OCI-LY7 (cell line): ENCODE measurements at places on chromosomes 1 and 21. TPM values are rescaled to one million over a fixed set of nuclear protein-coding genes. Genes with fewer than 3 reads are reported as not detected.

SPRR5 gene
- total RNA-seq = not detected in 2 replicates

NOTCH2NLA gene
- total RNA-seq = 31.1 and 36.4 TPM in 2 replicates

USP33 gene
- total RNA-seq = 66.7 and 67.0 TPM in 2 replicates

ZNF593OS gene
- total RNA-seq = not detected in 2 replicates

RCSD1 gene
- total RNA-seq = 161 and 180 TPM in 2 replicates

SLAMF6 gene
- total RNA-seq = 65.1 and 72.4 TPM in 2 replicates

CELA3B gene
- not detected in 2 replicates for total RNA-seq

PLEKHN1 gene
- not detected in 2 replicates for total RNA-seq

HPCAL4 gene
- total RNA-seq = not detected in 2 replicates

HSD3B2 gene
- not detected in 2 replicates for total RNA-seq

ARHGAP30 gene
- 86.7 and 101 TPM in 2 replicates for total RNA-seq

ARTN gene
- total RNA-seq = 1.2 and 1.8 TPM in 2 replicates

TRIM67 gene
- 0.04 and 0.06 TPM in 2 replicates for total RNA-seq

ADGRL2 gene
- not detected in 2 replicates for total RNA-seq

ITLN1 gene
- total RNA-seq = not detected in 2 replicates

LAPTM5 gene
- 137 and 163 TPM in 2 replicates for total RNA-seq

GSTM5 gene
- total RNA-seq = not detected in 2 replicates

NBPF4 gene
- not detected in 2 replicates for total RNA-seq

NECAP2 gene
- total RNA-seq = 47.2 and 51.8 TPM in 2 replicates

FMO5 gene
- total RNA-seq = 1.7 and 2.9 TPM in 2 replicates

SMPDL3B gene
- not detected in 2 replicates for total RNA-seq

SPATA6 gene
- 1.7 and 2.5 TPM in 2 replicates for total RNA-seq

RYR2 gene
- not detected in 2 replicates for total RNA-seq

NCAM2 gene
- total RNA-seq = not detected in 2 replicates

SPATA46 gene
- not detected in 2 replicates for total RNA-seq

CRP gene
- not detected in 2 replicates for total RNA-seq

APCS gene
- not detected in 2 replicates for total RNA-seq

CDC14A gene
- 7.2 and 8.2 TPM in 2 replicates for total RNA-seq

MYBPH gene
- total RNA-seq = not detected in 2 replicates

CRABP2 gene
- 1.5 and 2.1 TPM in 2 replicates for total RNA-seq

RPE65 gene
- not detected in 2 replicates for total RNA-seq
